ENCODE measurements at places on chromosomes 12 and 14. TPM values are rescaled to one million over a fixed set of nuclear protein-coding genes. Genes with fewer than 3 reads are reported as not detected.

Gene CCDC38
- total RNA-seq: not detected

DNA sequence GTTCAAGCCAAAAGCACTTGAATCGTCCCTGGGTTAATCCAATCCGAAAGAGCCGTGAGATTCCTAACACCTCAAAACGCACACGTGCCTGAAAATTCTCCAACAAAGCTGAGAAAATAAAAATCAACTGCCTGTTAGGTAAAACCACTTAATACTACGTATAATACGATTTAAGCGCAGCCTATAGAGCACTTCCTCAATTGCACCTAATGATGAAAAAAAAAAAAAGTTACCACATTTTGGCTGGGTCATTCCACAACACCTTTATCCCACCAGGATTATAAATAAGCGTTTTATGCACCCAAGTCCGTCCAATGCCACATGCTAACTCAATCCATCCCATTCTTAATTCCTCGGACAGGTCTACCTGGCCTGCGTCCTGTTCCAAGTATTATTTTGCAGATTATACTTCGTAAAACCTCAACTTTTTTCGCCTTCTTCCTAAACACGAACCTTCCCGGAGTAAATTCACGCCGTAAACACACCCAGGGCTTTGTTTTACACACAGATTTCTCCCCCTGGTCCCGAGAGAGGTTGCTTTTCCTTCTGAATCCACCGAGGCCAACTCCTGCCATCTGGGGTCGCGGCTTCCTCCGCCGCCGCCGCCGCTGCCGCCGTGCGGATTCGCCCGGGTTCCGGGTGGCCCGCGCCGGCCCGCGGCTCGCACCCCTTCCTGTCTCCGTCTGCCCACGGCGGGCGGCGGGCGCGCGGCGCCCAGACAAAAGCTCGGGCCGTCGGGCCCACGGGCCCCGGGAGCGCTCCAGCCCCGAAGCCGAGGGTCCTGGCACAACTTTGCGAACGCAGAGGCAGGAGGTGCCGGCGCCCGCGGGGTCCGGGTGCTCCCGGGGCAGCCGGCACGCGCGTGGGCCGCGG, 66.2 kb downstream of the RNF34 start:
- peak; percentile 33 for DNase-seq

DNA sequence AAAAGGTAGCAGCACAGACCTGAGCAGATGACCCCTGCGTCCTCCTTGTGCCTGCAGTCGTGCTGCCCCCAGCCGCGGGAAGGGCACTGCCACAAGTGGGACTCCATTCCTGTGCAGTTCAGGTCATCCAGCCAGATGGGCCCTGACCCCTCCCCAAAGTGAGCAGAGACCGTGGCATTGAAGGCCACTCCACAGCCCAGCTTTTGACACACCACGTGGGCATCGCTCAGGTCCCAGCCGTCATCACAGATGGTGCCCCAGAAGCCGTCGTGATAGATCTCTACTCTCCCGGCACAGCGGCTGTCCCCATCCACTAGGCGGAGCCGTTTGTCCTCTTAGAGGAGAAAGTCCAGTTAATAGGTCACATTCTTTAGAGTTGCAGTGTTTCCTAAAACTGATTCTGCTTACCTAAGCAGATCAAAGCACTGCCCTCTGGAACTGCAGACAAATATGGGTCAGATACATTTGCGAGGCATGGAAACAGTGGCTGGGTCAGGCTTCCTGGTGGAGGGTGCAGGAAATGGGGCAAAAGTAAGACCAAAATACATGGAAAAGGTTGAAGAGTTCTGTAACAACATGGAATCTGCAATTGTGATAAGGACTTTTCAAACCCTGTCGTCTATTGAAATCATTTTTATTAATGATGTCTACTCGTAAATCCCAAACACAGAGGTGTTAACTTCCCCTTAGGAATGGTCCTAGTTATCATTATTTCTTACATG, 69.4 kb downstream of the CD163L1 start:
- DNase-seq: no peak

Gene PHLDA1
- 30.9 TPM for total RNA-seq

- no peak for DNase-seq
These were observed 77.0 kb downstream of the MSRB3 start for GRCh38 chr12:65355461-65355860.

GRCh38 chr14:34035934-34036250, 85.0 kb upstream of the EGLN3 start:
- no peak for DNase-seq

Gene TSPAN19
- 0.36 TPM for total RNA-seq

Gene SPIC
- total RNA-seq: not detected

DNA sequence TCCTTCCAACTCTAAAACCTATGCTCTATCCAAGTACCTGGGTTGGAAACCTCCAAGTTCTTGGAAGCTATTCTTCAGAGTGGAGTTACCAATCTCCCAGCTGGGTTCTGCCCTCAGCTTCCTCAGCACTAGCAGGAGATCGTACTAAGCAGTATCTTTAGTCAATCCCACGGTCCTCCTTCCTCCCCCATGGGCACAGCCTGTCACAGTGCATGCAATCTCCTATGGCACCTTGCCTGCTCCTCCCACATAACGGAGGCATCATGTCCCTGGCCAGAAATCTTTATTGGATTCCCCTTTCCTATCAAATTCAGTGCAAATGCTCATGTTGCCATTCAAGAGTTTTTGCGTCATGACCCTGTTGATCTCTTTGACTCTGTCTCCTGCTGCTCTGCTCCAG, 5.4 kb upstream of the LPAR5 start:
- DNase-seq: no peak

- DNase-seq: no peak
These were observed 334.6 kb downstream of the SYT1 start for GRCh38 chr12:79199166-79199565.

- DNase-seq: no peak
These were observed 422.1 kb upstream of the SYT1 start for GRCh38 chr12:78442454-78442801.

- DNase-seq: no peak
These were observed 165.4 kb upstream of the LRIG3 start for GRCh38 chr12:59085690-59086089.

Gene RHOJ
- 34.6 TPM for total RNA-seq

DNA sequence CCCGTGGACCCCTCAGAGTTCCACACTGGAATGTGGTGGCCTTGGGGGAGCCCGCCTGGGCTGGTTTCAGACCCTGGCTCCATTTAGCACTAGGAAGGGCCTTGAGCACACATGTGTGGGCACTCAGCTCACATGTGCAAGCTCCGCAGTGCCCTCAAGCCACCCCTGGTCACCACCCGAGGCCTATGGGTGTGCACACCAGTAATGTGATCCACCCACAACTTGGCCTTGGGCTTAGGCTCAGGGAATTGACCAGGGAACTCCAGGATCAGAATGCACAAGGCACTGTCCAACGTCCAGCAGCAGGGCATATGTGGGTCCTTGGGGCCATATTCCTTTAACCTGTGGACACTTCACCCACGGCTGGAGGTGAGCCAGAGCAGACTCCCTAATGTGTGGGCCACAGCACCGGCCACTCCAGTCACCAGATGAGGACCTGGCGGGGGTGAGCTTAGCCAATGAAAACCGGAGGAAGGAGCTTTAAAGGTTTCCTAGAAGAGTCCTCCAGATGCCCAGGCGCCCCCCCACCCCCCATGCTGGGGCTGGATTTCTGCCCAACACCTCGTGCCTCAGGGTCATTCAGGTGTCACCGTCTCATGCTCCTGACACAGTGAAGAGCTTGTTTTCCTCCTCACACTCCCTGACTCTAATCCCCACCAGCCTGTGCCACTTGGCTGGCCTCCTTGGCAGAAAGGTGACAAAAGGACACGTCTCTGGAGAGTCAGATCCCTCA, 209.2 kb downstream of the ZFP36L1 start:
- no peak for DNase-seq

DNA sequence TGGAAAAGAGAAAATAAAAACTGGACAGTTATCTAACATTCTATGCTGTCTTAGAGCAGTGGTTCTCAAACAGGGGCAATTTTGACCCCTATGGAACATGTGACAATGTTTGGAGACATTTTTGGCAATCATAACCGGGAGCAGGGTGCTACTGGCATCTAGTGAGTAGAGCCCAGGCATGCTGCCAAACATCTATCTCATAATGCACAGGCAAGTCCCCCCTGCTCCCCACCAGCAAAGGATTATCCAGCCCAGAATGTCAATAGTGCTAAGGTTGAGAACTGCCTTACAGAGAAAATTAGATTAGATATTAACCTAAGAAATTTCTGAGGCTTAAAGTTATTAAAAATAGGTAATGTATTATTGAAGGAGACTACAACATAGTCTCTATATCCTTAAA, 22.9 kb upstream of the CATSPERB start:
- DNase-seq: no peak

DNA sequence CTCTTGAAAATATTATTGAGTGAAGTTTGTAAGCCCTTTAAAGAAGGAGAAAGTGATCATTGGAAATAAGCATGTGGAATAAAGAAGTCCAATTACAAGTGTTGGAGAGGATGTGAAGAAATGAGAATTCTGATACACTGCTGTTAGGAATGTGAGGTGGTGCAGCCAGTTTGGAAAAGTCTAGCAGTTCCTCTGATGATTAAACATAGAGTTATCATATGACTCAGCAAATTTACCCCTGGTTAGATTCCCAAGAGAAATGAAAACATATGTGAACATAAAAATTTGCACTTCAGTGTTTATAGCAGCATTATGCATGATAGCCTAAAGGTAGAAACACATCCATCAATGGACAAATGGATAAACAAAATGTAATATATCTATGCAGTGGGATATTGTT, 319.9 kb downstream of the AEBP2 start:
- no peak for DNase-seq

Gene RSRC2
- total RNA-seq: 107 TPM

DNA sequence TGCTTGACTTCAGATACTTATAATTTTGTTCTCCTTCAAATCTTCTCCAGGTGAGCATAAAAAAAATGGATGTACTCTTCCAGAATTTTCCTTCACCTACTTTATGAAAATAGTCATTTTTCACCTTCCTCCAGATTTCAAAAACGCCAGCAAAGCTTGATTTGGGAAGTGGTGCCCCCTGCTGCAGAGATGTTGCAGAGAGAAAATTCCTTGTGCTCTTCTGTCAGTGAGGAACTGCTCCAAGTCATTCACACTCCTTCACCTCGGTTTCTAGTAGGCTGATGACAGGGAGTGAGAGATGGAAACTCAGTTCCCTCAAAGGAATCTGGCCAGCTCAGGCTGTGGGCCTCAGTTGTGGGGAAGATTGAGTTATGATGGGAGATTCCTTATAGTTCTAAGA, 24.2 kb upstream of the RNASE3 start:
- DNase-seq: no peak

DNA sequence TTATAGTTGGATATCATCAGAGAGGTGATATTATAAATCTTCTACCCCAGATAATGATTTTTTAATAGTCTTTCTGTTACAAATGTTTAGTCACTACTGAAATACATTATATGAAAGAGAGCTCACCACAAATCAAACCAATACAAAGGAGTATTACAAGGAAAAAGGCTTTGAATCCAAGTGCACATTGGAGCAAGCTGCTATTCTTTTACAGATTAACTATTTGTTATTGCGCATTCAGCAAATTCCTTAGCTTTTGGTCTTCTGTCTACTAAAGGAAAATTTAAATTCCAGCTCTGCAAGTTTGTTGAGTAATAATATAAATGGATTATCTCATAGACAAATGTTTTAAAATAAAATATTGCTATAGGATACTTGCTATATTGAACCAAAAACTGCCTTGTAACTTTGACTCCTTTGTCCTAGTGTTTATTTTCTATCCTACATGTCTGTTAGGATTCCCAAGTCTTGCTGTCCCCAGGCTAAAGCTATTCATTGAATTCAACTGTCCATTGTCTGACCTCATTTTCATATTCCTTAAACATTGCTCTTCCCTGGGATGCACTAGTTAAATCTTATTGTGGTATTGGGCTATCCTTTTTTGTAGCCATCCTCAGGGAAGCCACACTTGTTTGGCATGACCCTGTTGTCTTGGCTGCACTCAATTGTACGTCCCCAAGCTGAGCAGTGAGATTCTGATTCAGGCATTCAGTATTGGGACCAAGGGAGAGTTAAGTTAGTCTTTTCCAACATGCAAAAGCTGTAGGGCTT, 41.5 kb downstream of the PDE3A start:
- DNase-seq: no peak

Gene MTERF2
- total RNA-seq: 17.6 TPM

Gene PTPRB
- 0.93 TPM for total RNA-seq

GRCh38 chr14:58541633-58542022, 96.1 kb upstream of the DACT1 start:
- DNase-seq: no peak

DNA sequence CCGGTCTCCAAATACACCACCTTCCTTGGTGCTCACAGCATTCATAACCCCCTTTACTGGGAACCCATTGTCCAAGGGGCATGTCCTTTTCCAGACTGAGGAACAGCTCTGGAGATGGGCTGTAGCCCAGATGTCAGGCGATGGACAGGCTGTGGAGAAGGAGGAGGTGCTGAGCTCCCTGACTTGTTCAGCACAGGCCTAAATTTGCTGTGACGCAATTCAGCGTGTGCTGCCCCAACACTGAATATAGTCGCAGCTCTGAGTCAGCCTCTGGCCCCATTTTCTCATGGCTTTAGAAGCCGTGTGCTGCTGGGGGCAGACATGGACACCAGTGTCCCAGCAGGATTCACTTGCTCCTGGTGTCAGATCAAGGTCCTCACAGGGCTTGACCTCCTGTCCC, 269.1 kb downstream of the EMP1 start:
- DNase-seq: no peak

DNA sequence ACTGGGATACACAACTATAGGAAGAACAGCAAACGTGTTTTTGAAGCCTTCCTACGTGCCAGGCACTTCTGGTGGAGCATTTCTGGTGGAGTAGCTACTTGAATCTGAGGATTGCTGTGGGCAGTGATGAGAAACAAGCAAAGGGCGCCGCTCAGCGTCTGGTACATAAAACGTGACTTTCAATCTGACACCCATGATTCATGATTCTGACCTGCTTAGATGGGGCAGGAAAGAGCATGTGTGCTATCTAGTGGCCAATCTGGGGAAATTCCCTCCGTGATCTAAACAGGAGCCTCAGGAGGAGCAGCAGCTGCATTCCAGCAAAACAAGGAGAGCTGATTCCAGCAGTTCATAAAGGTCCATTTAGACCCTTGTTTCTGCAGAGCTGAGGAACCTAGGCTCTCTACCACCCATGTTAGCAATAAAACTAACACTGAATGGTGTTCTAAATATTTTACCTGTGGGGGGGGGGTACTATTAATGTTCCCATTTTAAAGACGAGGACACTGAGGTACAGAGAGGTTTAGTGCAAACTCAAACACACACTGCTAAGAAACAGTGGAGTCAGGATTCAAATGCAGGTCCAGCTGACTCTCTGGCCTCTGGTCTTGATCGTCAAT, 37.8 kb downstream of the PAH start:
- peak; percentile 29 for DNase-seq

GRCh38 chr12:20490213-20490612, 121.9 kb downstream of the PDE3A start:
- no peak for DNase-seq

GRCh38 chr12:2156333-2156732, 103.5 kb downstream of the CACNA1C start:
- DNase-seq: no peak

GRCh38 chr14:105205673-105206208, 24.6 kb upstream of the NUDT14 start:
- DNase-seq: no peak
